ENCODE measurements at places on chromosomes 3 and 15.

DNA sequence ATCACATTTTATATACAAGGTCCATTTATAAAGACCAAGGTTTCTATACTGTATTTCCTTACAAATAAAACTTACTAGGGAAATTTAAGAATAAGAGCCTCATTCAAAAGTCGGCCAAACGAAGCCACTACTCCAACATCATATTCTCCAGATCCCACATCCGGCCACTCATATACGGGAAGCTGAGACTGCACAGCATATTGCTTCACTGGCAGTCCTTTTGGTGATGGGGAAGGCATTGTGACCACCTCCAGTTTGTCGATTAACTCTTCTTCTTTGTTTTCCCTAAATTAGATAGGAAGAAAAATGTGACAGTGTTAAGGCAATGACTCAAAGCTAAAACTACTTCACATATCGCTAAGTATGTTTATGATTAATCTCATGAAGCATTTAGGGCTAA, 2.7 kb downstream of the MTFMT start:
- DNase-seq, result no peak

DNA sequence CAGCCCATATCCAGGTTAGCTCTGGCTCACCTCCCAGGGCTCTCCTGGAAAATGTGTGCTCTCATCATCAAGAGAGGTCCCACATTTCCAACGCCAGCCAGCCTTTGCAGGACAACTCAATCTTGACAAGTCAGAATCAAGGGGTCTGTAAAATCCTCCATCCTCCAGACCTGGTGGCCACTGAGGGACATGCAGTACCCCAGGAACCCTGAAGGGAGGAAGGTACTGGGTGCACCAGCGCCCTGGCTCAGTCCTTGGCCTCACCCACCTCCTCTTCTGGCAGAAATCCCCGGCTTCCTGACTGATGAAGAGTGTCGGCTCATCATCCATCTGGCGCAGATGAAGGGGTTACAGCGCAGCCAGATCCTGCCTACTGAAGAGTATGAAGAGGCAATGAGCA, 6.0 kb upstream of the WDR6 start:
- no peak for DNase-seq

DNA sequence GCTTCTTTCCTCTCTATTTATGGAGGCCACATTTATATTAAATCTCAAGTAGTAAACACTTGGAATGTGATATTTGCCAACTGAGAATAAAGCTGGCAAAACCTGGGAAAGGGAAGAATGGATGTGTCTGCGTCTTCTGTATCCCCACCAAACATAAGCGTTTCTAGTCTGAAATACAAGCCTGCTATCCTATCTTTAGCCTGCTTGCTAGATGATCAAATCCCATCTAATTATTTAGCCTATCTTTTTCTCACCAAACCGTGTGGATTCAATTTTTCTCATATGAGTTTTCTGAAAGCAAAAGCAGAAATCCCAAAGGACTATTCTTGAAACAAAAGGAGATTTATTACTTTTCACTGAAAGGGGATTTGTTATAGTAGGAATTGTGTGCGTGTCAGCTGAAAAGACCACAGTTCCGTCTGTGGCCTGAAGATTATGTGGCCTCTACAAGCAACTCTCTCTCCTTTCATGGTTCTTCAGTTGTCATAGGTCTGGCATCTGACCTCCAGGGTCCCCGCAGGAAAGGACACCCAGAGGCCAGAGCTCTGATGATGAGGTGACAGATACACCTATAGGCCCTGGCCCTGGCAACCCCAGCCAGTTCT, 266.0 kb upstream of the MCTP2 start:
- DNase-seq, result no peak

GRCh38 chr3:101827211-101828174, 21.8 kb upstream of the NFKBIZ start:
- DNase-seq, result peak; percentile 91

DNA sequence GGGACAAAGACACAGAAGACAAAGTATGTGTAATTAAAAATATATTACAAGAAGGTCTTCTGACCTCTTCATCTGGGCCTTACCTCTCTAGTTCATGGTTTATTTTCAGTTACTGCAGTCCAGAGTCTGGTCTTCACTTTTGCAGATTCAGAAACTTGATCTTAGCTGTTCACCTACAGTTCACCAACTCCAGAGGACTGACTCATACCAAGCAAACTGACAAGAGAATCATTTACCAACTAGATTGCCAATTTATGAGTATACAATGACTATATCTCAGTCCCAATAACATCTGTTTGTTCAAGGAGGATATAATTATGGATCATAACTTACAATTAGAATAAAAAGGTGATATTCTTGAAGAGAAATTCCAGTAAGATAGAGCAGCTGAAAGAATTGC, 9.0 kb downstream of the P2RY1 start:
- no peak for DNase-seq

GRCh38 chr3:171054921-171055320, 28.4 kb upstream of the SLC2A2 start:
- DNase-seq, result no peak

GRCh38 chr3:130932979-130933378, 39.1 kb downstream of the ATP2C1 start:
- no peak for DNase-seq

- DNase-seq, result no peak
Observed at GRCh38 chr3:190026154-190026553, 94.5 kb downstream of the P3H2 start.

- no peak for DNase-seq
Observed at GRCh38 chr3:8974458-8974857, 11.2 kb upstream of the RAD18 start.

GRCh38 chr15:81253846-81254245, 57.2 kb downstream of the IL16 start:
- DNase-seq, result no peak

DNA sequence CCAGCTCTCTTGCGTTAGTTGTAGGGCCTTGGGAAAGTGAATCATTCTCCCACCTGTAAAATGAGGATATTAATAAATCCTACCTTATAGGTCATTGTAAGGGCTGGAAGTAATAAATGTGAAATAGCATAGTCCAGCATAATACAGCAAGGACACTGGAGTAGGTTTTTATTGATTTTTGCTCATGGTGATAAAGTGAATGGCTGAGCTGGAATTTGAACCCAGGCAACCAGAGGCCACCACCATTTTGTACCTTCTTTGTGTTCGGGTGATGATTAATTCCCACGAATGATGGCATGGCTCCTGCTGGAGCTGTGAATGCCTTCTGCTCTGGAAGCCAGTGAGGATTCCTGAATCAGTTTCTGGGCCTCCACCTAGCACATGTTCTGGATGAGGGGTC, 31.8 kb downstream of the CTSH start:
- DNase-seq, result no peak

DNA sequence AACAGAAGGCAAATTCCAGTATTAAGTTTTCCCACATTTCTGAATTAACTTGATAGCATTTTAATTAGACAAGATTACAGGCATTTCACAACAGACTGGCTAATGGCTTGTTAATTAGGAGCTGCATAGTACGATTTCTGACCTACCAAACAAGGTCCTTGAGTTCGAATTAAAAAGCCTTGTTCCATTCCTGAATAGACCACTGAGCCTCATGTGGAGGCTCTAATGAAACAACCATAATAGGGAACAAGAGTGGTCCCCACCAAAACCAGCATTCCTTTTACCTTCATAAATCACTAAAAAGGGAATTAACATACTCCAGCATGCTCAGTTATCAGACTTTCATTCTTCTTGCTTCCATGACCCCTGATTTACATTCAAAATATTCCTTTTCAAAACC, 66.4 kb downstream of the PRTG start:
- no peak for DNase-seq

- no peak for DNase-seq
Observed at GRCh38 chr3:38016847-38017444, 12.5 kb downstream of the PLCD1 start.

DNA sequence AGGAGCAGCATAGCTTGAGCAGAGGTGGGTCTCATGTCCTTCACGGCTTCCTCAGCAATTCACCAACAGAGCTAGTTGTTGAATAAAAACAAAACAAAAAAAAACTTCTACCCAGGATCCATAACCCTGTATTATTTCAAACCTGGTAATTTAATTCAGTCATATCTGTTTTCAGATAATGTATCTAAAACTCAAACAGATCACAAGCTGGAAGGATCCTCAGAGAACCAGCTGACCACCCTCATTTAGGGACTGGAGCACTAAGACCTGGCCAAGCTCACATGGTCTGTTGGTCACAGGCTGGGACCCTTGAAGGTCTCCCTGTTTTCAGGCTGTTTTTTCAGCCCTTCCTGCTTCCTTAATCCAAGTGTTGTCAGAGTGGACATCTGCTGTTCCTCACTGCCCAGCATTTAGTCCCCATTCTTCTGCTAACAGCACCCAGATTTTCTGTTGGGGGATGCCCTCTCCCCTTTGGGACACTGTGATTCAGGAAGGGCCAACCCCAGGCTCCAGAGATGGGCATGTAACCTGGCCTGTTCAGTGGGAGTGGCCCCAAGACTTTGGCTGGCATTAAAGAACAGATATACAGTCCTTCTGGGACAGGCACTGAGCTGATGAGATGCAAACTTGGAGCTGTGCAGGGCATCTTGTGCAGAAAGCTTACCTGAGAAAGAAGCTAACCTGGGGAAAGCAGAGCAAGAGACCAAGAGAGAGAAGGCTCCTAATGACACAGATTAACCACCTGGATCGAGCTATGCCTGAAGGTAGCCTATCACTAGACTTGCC, 78.8 kb upstream of the SPATA12 start:
- no peak for DNase-seq

DNA sequence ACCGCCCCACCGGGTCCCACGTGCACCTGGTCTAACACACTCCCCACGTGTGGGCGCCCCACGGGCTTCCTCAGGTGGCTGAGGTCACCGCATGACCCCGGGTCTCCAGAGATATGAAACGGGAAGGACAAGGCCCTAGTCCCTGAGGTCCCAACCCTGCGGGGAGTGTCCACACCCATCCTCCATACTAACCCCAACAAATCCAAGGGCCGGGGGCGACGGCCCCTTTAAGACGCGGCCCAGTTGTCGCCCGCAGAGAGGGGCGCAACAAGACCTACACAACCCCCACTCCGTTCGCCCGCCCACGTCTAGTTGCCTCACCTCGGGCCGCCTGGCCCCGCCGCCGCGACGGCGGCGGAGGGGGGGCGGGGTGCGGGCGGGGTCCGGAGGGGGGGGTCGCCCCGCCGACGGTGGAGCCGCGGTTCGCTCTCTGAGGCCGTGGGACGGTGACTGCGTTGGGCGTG, 396 bp downstream of the INO80 start:
- DNase-seq, result peak; percentile 91

GRCh38 chr3:127689266-127689860, 16.6 kb downstream of the ABTB1 start:
- DNase-seq, result peak; percentile 68

DNA sequence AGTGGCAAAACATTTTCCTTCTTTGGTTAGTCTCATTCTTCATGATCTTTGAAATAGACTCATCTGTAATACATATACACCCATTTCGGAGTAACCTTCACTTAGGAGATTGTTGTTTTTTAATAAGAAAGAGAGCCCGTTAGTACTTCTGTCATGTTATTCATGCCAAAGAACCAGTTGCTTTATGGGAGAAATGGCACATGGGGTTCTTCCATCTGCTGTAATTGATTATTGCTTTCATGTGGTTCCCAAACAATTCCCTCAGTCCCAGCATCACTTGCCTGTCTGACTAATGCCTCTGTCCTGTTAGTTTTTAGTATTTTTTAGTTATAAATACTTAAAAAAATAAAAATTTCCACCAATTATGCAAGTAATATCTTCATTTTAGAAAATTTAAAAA, 33.8 kb upstream of the FAH start:
- DNase-seq, result no peak

DNA sequence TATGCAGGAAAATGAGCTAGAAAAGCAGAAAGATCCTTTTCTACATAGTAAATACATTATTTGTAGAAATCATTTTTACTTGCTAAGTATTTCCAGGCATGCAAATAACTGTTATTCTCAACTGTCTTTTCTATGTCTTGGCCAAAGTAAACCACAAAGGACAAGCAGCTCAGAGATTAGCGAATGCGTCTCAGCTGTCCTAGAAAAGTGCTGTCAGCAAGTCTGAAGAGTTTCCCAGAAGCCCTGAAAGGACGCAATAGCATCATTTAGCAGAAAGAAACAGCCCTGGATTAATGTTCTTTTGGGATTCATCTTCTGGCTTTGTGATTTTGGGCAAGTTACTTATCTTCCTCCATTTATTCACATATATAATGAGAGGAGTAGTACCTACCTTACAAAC, 100.3 kb downstream of the ZIC1 start:
- DNase-seq, result no peak

GRCh38 chr15:101607108-101607507, 45.1 kb downstream of the TM2D3 start:
- DNase-seq, result no peak

GRCh38 chr15:57227899-57228298, 148.4 kb upstream of the CGNL1 start:
- no peak for DNase-seq

DNA sequence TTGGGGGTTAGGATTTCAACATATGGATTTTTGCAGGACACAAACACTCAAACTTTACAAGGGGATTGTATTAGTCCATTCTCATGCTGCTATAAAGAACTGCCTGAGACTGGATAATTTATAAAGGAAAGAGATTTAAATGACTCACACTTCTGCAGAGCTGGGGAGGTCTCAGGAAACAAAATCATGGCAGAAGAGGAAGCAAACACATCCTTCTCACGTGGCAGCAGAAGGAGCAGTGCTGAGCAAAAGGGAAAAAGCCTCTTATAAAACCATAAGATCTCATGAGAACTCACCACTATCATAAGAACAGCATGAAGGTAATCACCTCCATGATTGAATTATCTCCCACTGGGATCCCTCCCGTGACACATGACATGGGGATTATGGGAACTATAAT, 1183.1 kb downstream of the ZPLD1 start:
- no peak for DNase-seq

DNA sequence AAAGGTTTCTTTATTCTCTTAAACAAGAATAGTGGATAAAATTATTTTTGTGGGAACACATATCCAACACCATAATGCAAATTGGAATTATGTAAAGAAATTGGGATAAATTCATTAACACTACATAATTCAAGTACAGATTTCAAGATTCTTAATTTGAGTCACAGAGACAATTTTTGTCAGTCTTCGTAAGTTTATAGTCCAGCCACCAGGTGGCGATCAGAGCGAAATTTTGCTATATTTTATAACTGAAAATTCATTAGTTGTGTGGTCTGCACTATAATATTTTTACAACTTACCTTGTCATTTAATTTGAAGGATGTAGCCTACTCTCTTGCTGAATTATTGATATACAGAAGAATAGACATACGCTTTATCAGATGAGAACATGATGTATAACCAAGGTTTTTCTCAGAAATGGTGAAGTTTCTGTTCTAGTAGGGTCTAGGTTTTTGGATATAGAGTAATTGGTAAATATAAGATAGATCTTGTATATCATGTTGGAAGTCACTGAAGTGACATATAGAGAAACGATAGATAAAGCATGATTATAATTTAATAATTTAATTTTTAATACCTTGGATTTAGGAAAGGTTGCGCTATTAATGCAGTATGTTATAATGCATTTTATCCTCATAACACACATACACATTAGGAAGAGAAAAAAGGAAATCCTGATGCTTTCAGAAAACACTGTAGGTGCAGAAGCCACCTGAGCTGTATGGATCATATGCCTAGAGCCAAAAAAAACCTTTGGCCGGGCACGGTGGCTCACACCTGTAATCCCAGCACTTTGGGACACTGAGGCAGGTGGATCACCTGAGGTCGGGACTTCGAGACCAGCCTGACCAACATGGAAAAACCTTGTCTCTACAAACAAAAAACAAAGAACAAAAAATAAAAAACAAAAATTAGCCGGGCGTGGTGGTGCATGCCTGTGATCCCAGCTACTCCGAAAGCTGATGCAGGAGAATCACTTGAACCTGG, 31.7 kb downstream of the PLSCR4 start:
- DNase-seq, result no peak

GRCh38 chr3:37989821-37990480, 635 bp upstream of the VILL start:
- peak; percentile 59 for DNase-seq
